ENCODE measurements at places on chromosomes 5 and 9.

- DNase-seq, result no peak
These were observed 49.0 kb downstream of the NDUFAF2 start for GRCh38 chr5:60993875-60994571.

DNA sequence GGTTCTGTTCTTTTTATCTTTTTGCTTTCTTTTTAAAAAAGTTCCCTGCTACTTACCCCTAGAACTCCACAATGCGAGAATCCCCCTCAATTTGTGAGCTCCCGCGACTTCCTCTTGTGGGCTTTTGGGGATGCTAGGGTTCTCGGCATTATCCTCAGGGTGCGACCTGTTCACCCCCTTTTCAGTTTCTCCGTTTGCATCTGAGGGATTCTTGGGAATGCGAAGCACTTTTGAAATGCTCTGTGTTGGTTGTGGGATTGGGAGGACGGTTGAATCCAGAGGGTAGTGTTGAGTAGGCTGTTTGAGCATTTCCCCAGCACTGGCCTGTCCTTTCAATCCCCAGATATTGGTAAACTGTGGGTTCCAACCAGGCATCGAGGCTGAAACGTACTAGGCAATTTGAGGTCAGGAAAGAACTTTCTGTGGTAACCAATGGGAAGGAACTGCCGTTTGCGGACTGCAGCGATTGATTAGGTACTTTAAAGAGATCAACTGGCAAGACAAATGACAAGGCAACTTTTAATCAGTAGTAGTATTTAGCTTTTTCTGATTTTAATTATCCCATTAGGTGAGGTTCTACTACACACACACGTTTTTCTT lies 415 bp downstream of the XRCC4 start:
- DNase-seq, result no peak

DNA sequence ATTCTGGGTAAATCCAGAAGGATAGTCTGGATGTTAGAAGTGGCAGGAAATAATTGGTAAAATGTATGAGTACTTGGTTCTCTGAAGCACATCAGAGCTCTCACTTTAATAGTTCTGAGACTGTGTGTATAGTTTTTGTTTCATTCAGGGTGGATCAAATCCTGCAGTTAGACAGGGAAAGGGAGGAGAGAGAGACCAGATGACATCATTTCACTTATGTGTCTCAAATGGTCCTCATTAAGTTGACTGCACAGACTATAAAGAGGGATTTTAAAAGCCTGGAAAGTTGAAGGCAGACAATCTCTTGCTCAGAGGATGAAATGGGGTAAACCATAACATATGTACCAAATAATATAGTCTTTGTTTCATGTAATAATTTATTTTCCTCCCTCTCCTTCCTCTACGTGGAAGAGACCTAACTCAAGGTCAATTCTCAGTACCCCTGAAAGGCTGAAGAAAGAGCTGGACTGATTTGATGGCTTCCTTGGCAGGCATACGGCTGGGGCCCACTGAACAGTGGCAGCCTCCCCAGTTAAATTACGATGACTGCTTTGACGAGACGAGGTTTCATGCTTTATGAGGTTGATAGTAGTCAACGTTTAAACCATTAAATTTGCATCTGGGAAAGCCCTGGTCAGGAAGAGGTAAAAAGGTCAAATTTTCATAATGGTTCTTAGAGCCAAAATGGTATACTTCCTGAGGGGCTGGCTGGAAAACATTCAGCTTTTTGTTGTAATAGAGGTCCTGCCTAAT lies 395.1 kb upstream of the RPS23 start:
- DNase-seq, result no peak

GRCh38 chr9:126763130-126763764 lies 41.6 kb upstream of the ZBTB43 start:
- no peak for DNase-seq

DNA sequence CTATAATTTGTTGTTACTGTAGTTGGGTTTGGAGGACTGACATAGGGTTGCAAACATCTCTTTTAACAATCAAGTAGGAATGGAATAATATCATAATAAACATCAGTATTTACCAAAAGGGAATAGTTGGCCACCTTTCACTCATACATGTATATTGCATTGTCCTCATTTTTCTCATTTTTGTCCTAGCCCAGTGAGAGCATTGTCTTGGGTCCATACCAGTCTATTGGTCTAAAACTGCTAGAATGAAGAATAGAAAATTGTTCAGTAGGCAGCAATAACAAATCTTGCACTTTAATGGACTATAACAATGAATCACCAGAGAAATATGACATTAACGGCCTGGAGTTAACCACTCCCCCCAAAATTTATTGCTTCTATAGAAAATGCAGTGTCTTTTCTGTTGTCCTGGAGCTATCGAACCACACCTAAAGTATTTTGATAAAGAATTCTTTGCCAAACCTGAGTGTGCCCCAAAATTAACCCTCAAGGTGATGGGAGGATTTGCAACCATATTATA lies 80.9 kb upstream of the IL33 start:
- DNase-seq, result no peak

DNA sequence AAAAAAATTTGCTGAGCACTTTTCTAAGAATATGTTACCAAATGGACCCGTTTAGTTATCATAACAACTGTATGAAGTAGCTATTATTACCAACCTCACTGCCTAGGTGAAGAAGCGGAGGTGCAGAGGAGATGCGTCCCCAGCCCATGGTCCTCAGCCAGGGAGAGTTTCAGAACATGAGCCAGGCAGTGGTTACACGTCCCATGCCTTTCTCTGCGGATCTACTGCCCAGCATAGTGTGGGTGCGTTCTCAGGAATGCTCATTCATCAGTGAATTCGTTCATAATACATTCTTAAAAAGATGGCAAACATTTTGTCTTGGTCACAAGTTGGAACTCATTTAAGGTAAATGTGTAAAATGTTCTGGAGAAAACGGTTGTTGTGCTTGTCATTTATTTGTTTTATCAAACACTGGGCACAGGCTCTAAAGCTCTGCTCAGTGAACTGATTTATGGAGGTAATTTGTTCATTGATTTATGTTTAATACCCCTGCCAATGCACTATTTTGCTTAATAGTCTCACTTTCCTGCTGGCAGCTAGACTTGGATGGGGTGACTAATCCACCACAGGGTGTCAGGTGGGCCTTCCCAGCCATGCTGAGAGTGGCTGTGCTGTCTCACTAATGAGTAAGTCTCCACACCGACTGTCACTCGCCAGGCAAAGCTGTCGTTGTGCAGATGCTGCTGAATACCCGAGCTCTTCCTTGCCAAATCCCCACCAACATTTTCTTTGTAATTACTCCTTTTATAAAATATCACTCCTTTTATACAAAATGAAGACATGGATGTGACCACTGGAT lies 248.8 kb downstream of the TENT4A start:
- DNase-seq, result no peak
